Fibroblast of the conjunctiva (primary cell): ENCODE measurements at places on chromosomes 6 and 20.

DNA sequence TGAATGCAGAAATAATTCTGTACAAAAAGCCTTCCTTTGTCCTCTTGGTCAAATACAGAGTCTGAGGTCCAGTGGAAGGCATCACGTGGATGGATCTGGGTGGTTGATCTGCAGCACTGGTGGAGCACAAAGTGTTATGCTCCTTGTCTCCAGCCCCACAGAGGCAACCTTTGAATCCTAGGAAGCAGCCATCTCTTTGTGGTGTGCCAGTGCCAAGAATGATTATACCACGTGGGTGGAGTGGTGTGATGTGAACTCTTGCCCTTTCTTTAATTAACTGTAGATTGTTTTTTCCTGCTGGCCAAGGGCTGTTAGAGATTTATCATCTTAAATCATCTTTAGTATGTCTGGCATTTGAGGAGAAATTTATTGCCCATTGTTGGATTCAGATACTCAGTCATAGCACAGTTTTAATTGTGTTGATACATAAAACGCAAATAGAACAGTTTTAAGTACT is 31.1 kb downstream of the NCOA7 start:
- DNase-seq, result no peak

DNA sequence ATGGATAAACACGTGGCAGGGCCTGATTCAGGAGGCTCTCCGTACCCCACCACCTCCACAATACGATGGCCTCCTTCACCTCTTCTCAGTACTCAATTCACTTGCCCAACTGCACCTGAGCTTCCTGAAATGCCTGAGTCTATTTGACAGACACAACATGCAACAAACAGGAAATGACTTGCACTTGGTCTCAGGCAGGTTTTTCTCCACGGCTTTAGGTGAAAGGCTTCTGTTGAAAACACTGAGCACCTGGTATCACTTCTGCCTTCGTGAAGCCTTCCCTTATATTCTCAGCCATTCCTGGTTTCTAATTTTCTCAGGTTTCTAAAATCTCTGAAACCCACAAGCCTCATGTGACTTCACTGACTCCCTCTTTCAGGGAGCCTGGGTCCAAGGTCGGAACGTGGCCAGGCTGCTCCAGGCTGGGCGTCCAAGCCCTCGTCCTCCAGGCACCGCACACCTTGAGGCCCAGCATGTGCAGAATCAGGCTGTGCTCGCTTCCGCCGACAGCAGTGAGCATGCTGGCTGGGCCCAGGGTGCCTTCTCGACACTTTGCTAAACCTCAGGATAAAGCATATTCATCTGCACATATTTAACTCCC is 34.7 kb downstream of the TAF4 start:
- no peak for DNase-seq

GRCh38 chr6:14919038-14919670 is 326.7 kb upstream of the JARID2 start:
- DNase-seq, result no peak

DNA sequence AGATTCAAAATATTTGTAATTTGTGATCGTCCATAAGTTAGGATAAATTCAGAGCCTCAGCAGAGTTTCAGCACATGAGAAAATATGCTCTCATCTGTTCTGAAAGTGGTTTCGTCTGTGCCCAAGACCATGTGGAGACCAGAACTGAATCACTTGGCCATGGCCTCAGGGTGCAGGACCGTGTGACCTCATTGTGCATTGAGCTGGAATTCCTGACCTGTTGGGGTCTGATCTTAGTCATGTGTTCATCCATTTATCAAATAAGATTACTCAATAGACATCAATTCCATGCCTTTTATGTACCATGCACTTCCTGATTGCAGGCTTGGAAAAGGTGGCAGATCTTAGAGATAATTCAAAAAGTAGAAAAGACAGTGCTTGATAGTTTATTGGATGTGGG is 680.5 kb downstream of the QKI start:
- no peak for DNase-seq

DNA sequence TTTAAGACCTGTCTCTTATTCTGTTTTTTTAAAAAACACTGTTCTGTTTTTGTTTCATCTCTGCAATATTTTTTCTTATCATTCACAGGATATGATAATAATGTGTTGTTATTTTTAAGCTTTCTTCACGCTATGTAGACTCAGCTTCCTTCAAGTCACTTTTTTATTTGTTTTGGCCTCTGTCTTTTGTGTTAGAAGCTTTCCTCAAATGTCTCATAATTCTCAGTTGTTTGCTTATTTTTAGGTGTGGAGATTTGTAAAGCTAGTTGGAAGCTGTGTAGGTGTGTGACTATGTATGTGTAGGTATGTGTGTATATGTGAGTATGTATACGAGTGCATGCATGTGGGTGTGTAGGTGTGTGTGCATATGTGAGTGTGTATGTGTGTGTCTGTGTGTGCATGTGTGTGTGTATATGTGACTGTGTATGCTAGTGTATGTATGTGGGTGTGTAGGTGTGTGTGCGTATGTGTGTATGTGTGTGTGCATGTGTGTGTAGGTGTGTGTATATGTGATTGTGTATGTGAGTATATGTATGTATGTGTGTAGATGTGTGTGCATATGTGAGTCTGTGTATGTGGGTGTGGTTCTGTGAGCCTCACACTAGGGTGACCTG is 16.3 kb upstream of the VEGFA start:
- DNase-seq, result no peak

DNA sequence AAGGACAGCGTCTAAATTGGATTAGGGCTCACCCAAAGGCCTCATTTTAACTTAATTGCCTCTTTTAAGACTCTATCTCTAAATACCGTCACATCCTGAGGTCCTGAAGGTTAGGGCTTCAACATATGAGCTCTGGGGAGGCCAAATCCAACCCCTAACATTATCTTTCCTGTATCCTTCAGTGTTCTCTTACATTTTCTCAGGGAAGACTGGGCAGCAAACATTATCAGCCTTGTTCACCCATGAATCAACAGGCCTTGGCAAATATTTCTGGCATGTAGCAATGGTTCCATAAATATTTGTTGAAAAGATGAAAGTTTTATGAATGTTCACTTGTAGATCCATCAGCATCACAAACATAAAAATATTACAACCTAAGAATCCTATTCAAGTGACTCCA is 24.6 kb upstream of the FOXF2 start:
- no peak for DNase-seq

DNA sequence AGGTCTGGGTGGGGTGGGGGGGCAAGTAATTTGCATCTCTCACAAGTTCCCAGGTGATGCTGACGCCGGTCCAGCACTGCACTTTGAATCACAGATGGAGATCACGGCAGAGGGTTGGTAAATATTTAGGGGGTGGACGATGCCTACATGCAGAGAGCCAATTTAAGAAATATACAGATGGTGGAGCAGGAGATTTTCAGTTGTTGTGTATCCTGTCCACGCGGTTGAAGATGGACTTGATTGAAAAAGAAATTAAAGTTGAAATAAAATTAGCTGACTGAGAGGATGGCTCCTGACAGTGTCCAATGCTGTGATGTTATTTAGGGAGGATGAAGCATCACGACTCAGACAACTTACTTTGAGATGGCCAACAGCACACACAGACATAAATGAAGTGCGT is 74.6 kb downstream of the PHACTR3 start:
- DNase-seq, result no peak

DNA sequence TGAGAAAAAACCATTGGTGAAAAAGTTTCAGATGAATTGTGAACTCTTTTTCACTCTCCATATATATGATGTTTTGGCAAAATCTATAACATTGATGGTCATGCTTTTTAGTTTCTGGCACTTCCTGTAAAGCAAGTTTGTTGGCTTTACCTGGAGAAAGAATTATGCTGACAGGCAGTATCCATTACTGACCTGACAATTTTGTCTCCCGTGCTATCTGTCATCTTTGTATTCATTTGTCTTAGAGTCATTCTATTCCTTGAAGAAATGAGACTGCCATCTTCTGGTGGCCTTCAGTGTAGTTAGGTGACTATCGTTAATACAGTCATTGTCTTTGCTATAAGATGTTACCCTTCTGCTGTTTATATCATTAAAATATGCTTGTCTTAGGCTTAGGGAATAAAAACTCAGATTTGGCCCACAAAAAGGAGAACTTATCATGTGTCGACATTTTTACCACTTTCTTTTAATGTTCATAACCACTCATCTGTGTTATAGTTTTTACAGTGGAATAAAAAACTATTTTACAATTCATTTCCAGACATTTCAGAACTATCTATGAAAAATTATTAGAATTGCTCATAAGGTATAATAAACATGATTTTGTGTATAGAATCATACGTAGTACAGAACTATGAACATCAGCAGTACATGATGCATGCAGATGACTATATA is 707.0 kb downstream of the EPM2A start:
- DNase-seq, result no peak

DNA sequence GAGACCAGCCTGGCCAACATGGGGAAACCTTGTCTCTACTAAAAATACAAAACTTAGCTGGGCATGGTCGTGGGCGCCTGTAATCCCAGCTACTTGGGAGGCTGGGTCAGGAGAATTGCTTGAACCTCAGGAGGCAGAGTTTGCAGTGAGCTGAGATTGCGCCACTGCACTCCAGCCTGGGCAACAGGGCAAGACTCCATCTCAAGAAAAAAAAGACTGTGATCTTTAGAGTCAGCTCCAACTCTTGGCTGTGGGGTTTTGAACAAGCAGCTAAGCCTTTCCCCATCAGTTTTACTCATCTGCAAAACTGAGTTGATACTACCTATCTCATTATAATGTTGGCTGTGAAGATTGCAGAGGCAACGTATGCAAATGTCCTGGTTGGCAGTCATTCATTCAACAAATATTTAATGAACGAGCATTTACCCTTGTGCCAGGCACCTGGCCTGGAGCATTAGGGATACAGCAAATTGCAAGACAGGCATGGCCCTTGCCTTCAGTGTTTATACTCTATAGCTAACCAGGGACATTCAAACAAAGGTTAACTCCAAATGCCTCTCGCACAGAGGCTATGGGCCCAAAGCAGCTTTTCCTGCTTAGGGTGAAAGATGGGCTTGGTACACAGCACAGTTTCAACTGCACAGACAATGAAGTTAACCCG is 37.8 kb downstream of the ILRUN start:
- no peak for DNase-seq

DNA sequence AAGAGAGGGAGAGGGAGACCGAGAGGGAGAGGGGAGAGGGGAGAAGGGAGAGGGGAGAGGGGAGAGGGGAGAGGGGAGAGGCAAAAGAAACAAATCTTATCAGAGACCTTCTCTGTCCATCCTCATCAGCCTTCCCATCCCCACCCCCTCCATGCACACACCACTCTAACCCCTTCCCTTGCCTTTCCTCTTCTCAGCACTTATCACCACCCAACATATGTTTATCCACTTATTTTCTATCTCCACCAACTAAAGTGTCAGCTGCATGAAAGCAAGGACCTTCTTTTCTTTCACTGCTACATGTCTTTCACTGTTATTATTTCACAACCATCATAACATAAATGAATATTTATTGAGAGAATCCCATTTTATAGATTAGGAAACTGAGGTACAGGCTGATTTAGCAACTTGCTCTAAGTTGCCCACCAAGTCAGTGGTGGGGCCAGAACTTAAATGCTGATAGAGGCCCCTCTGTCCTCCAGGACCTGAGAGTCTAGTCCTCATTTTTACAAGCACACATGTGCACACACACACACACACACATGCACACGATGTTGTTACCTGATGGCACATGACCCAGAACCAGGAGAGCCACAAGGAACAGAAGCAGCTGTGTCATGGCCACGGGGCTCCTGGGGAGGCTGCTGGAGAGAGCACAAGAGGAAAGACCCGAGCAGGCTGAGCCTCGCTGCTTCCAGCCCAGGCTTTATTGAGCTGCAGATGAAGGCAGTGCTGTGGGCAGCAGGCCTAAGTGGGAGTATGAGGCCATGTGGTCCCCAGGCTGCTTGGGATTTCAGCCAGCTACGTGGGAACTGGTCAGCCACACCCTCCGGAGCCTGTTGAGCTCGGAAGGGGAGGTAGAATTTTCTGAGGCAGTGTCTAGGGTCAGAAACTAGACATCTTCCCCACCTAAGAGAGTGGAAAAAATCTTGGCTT is 2.3 kb downstream of the DEFB124 start:
- DNase-seq, result no peak

- DNase-seq, result no peak
These were observed 44.5 kb downstream of the RAMACL start for GRCh38 chr6:166541876-166542579.

DNA sequence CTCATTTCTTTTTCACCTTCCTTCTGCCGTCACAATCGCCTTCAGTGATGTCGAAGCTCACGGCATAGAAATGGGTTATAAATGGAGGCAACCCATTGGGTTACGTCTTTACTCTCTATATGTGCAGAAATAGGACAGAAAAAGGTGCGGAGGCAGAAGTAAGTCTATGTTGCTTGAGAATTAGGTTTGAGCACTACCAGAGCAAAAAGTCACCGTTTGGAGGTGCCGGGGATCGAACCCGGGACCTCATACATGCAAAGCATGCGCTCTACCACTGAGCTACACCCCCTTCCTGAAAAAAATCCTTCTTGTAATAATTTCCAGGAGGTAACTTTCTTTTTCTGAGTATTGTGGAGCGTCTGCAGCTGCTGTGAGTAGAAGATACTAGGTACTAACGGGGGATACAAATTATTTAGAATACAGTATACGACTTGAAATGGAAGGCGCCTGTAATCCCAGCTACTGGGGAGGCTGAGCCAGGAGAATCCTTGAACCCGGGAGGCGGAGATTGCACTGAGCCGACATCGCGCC is 134.2 kb downstream of the TRIM27 start:
- no peak for DNase-seq

DNA sequence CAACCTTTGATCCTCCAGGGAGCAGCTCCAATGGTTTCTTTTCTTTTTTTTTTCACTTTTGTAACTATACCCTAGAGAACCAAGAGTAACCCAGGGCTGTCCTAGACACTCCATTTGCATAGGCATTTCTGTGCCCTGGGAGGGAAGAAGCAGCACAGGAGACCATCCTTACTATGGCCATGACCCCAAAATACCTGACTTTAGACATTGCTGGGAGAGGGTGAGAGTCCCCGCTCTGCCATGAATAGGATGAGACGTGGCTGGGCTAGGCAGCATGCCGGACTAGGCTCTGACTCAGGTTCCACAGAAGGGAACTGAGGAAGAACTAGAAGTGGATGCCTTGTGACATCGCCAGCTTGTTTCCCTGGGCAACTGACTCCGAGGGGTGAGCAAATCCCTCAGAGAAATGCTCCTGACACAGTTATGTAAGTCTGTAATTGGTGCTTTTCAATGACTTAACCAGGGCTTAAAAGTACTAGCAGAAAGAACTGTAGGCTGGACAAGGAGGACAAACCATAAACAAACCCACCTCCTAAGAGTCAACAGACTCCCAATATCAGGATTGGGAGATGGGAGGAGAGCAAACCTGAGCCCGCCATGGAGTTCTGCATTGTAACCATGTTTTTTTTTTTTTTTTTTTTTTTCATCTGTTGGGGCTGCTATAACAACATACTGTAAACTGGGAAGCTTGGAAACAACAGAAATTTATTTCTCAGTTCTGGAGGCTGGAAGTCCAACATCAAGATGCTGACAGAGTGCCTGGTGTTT is 910 bp upstream of the ADTRP start:
- DNase-seq, result no peak

- DNase-seq, result no peak
These were observed 55.0 kb downstream of the PROKR2 start for GRCh38 chr20:5261763-5262162.

DNA sequence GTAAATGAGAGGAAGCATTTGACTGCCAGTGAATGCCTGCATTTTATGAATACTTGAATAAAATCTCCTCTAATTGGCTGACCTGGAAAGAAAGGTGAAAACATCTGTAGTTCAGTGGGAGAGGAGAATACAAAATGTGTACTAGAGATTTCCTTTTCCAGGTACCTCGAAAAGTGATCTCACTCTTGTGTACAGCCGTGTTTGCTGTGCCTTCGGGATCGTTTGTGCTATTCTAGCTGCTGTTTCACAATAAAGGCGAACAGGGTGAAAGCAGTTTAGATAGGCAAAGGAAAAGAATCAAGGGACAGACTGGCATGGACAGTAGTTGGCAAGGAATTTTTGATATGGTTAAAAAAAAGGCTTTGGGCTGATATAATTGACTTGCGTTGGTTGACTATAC is 112.3 kb downstream of the ARID1B start:
- no peak for DNase-seq
